Fibroblast of the aortic adventitia (primary cell): ENCODE measurements at places on chromosomes 1 and 21. TPM values are rescaled to one million over a fixed set of nuclear protein-coding genes. Genes with fewer than 3 reads are reported as not detected.
A peak's percentile ranks its signal among the peaks of the same experiment; 100 is the strongest.

PLA2G2F gene
- total RNA-seq, result not detected in 2 replicates

SELP gene
- total RNA-seq, result under 0.01 TPM in 1 of 2 replicates, not detected in the other

C8B gene
- total RNA-seq, result not detected in 2 replicates

TMPRSS15 gene
- total RNA-seq, result 0.18 TPM in 1 of 2 replicates, not detected in the other

LCE2B gene
- total RNA-seq, result not detected in 2 replicates

S100A7 gene
- not detected in 2 replicates for total RNA-seq

DNA sequence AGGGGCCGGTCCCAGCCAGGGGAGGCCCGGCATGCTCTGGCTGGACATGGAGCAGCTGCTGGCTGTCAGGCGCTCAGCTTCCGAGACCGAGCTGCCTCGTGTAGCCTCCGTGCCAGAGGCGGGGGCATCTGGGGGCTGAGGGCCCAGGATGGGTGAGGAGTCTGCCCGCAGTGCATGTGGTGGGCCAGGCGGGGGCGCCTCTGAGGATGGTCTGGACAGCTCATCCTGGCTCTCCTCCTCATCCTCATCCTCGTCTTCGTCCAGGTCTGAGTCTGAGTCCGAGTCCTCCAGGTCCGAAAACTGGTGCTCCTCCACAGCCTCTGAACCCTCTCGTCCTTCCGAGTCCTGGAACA is 28.9 kb upstream of the EDN2 start:
- no peak for DNase-seq

GRCh38 chr1:156804572-156805243 is 11.9 kb downstream of the SH2D2A start:
- DNase-seq, result peak; percentile 65

DNA sequence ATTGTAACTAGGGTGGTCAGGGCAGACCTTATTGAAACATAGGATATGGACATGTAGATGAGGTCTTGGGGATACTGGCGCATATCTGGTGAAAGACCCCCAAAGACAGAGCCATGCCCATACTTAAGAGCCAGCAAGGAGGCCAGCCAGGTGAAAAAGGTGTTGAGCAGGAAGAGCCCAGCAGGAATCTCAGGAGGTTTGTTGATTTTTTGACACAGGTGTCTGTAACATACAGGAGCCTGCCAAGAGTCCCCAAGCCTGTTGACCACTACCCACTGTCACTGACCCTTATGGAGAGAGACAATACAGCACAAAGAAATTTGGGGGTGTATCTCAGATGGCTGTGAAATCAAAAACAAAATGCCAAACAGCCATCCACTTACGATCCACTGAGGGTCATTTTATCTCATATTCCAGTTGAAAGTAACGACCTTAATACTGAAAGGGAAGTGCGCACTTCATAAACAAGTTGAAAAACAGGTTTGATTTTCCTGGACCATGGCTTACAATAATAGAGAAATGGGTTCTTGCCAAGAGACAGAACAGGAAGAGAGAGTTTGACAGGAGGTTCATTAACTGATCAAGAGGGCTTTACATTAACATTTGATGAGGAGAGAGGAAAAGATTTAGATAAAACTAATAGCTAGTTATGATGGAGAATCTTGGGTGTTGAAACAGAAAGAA is 163.6 kb downstream of the GLUL start:
- no peak for DNase-seq

- DNase-seq, result no peak
Observed at GRCh38 chr1:170619241-170620028, 44.5 kb upstream of the PRRX1 start.

GRCh38 chr1:15260418-15261154 is 13.6 kb downstream of the FHAD1 start:
- DNase-seq, result peak; percentile 63

DNA sequence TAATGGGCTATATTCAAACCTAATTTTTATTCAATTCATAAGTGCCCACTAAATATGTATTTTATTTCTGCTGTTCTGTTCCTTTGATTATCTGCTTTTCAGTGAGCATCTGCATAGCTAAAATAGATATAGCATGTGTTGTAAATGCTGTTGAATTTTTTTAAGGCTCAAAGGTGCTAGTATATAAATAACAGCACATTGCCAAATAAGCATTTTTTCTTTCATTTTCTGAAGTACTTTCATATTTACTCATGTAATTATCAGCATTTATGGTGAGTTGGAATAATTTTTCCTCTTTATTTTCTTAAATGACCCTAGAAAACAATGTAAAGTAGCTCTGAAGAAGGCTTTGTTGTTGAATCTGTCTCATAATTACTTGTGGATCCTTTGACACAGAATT is 69.6 kb upstream of the B3GALT2 start:
- no peak for DNase-seq

DNA sequence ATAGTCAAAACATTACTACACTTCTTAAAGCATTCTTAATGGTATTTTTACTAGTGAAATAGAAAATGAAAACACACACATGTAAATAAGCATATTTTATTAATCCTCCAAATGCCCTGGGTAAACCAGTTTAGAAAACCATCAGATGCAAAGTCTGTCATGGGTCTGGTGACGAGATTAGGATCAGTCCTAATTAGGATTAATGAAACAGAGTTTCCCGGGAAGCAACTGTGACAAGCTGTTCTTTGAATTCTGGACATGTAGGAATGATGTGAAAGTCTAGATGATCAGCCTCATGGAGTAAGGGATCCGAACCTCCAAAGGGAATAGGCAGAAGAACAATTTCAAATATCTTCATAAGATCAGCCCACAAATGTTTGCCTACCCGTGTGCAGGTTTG is 250.2 kb downstream of the KIF26B start:
- no peak for DNase-seq

DNA sequence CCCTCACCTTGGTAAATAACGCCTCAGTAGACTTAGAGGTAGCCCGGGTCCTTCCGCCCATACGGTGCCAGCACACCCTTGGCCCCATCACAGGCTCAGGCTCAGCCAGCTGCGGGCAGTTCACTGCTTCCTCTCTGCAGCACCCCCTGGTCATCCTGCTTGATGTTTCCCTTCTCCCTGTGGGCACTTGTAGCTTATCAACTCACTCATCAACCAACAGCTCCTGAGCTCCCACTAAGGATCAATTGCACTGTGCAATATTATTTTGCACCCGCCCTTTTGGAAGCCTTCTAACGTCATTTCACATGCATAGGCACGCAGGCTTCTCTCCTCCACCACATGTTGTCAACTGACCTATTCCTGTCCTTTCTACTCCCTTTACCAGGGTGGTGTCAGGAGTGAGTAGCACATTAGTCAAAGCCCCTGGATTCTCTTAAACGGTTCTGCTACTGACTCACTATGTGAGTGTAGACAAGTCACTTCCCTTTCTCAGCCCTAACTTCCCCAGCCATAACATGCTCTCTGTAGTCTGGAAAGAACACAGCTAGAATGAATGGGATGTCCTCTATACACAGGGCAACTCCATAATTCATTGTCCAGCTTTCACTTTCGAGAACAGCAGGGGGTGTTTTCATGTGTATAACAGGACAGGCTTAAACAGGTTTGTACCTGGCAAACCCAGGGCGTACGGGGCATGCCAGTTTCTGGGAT is 47.1 kb upstream of the IRF2BP2 start:
- peak; percentile 92 for DNase-seq

GRCh38 chr1:58346036-58346355 is 200.5 kb downstream of the OMA1 start:
- DNase-seq, result no peak

GRCh38 chr1:192550922-192551534 is 24.5 kb upstream of the RGS1 start:
- peak; percentile 84 for DNase-seq

DNA sequence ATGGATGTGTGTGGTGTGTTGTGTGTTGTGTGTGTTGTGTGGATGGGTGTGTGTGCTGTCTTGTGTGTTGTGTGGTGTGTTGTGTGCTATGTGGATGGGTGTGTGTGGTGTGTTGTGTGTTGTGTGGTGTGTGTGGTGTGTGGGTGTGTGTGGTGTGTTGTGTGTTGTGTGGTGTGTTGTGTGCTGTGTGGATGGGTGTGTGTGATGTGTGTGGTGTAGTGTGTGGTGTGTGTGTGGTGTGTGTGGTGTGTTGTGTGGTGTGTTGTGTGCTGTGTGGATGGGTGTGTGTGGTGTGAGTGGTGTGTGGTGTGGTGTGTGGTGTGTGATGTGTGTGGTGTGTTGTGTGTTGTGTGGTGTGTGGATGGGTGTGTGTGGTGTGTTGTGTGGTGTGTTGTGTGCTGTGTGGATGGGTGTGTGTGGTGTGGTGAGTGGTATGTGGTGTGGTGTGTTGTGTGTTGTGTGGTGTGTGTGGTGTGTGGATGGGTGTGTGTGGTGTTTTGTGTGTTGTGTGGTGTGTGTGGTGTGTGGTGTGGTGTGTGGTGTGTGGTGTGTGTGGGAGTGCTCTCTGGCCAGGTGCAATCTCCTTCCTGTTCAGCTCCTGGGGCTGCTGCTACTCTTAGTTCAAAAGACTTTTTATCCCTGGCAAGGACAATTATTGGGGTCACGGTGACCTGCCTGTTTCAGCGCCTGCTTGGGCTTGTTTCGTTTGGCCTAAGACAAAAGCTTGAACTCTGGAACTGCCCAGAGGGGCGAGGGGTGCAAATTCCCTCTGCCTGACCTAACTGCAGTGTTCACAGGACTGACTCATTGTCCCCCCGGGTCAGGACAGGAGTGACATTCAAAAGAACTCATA is 101.1 kb downstream of the UBIAD1 start:
- no peak for DNase-seq

GRCh38 chr1:121519042-121519755 is 334.4 kb downstream of the SRGAP2C start:
- DNase-seq, result peak; percentile 13

DNA sequence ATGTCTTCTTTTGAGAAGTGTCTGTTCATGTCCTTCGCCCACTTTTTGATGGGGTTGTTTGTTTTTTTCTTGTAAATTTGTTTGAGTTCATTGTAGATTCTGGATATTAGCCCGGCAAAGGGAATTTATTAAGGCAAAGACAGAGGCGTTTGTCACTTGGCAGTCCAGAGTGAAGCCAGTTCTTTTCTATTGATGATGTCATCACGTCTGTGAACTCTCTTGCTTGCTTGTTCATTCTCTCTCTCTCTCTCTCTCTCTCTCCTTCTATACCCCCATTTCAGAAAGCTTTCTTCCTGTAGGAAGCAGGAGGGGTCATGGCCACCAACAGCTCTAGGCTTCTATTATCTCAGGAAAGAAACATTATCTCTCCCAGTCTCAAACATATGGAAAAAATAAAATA is 291.3 kb downstream of the OMA1 start:
- no peak for DNase-seq

- DNase-seq, result no peak
Observed at GRCh38 chr1:6040861-6041415, 4.8 kb upstream of the KCNAB2 start.

GRCh38 chr1:208256556-208256955 is 12.4 kb upstream of the PLXNA2 start:
- DNase-seq, result no peak

GRCh38 chr1:26317612-26318337 is at the start of gene CD52:
CD52 (plus strand) TSS chr1:26317958; CDS start chr1:26318018, 60 bp downstream.
- no peak for DNase-seq

DNA sequence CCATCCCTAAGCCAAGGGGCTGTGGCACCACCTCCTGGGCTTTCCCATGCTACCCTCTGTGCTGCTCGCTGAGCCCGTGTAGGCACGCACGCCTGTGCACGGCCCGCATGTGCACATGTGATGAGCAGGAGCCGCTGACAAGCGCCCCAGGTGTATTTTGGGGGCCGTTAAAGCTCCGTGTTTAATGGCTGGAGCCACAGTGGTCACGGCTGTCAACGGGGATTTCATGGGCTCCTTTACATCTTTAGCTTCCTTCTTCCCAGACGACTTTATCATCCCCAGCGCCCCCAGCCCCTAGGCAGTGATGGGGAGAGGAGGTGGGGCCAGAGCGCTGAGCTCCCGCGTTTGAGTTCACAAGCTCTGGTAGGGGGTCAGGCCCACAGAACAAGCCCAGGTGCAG is 11.7 kb upstream of the EPHA8 start:
- no peak for DNase-seq

DNA sequence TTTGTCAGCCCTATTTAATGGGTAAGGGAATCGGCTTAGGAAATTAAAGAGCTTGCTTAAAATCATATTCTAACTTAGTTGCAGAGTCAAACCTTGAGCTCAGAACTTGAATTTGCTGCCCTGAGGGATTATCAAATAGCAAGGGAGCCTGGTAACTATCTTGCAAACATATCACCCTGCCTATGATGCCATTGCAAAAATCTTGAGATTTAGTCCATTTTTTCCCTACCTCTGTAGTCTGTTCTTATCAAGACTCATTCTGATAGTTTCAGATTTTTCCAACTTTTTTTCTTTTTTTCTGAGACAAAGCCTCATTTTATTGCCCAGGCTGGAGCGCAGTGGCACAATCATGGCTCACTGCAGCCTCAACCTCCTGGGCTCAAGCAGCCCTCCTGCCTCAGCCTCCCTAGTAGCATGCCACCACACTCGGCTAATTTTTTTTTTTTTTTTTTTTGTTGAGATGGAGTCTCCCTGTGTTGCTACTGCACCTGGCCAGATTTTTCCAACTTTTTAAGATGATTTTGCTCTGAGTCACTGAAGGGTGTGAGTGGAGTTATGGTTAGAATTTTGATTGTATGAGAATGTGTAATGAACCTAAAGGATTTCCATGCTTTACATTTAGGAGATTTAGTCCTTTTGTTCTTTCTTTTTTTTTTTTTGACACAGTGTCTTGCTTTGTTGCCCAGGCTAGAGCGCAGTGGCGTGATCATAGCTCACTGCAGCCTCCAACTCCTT is 12.2 kb downstream of the SARS1 start:
- no peak for DNase-seq

- no peak for DNase-seq
Observed at GRCh38 chr1:166627558-166627957, 211.7 kb upstream of the POGK start.

- no peak for DNase-seq
Observed at GRCh38 chr21:16324630-16325029, 594.8 kb downstream of the USP25 start.

GRCh38 chr21:38985568-38986378 is 180.0 kb downstream of the ETS2 start:
- DNase-seq, result peak; percentile 100

DNA sequence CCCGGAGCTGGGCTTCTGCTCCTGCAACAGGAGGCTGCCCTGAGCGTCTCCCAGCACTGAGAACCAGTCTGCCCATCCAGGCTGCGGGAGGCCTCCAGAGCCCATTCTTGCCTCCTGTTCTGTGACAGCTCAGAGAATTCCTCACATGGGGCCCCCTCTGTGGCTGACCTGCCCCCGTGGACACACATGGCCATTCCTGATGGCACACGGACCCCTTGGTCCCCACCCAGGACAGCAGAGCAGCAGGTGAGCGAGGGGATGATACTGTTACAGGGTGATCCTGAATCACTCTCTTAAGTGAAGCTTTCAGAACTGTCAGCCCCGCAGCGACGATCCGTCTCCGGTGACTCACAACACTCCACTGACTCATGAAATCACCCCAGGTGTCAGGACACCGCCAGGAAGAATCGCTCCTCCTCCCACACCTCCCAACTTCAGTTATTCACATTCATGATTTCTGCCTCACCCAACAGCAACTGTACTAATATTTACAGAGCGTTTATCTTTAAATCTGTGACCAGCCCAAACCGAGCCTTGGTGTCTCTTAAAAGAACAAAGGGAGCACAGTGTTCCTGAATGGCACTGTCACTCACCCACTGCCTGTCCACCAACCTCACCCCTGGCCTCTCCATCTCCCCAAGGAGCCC is 22.5 kb downstream of the CHD5 start:
- DNase-seq, result no peak
